Vagina (tissue), 2 donors: ENCODE measurements at places on chromosomes 6 and 20.

DNA sequence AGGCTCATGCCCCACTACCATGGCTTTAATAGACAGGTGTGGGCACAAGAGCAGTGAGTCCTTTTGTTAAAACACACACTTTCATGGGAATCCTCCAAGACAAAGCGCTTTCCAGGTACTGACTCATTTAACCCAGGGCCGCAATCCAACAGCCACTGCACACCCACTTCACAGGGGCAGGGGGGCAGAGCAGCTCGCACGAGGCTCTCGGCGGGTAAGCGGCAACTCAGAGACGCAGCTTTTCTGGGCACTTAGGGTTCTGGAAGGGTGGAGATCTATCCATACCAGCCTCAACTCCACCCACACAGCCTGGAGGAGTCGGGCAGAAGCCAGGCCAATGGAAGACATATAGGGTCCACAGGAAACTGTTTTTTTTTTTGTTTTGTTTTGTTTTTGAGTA, 28.6 kb downstream of the PSMG4 start:
- no peak for DNase-seq

- DNase-seq, result no peak
Measured at GRCh38 chr20:14415467-14415866, 78.1 kb upstream of the FLRT3 start.

- DNase-seq, result no peak
Measured at GRCh38 chr6:163192591-163192990, 221.9 kb upstream of the QKI start.

DNA sequence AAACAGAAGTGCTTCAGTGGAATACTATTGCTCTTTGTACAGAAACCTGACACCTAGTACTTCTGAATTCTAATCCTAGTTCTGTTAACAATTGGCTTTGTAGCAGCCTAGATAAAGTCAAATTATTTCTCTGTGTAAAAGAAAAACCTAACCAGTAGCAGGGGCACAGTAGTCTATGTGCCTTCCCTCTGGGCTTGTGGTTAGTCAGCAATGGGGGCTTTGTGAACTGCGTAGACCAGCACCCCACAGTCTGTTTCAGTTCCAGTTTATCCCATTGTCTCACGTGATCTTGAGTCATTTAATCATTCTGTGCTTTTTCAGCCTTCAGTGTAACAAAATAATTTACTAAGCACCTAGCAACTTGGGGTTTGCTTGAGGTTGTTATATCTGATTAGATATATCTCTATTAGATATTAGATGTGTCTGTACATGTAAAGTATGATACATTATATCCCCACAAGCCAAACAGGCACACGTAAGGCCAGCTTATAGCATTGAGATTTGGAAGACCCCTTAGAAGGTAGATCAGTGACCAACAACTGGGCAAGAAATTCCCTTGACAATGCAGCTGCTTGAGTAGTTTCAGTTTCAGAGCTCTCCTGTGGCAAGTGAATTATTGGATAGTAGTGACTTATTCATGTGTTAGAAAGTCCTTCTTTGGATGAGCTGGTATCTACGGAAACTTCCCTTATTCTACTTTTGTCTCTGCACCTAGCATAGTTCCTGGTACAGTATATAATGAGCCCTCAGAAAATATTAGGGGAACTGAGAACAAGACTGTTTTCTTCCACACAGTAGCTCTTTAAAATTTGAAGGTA, 27.9 kb upstream of the CCR6 start:
- no peak for DNase-seq

- DNase-seq, result no peak
Measured at GRCh38 chr6:48233063-48233462, 122.1 kb upstream of the PTCHD4 start.

- no peak for DNase-seq
Measured at GRCh38 chr6:165308926-165309731, at the start of gene C6orf118. C6orf118 (minus strand) TSS chr6:165309605; CDS start chr6:165309586, 19 bp downstream.

GRCh38 chr6:142380626-142381025, 78.8 kb downstream of the ADGRG6 start:
- DNase-seq, result no peak

DNA sequence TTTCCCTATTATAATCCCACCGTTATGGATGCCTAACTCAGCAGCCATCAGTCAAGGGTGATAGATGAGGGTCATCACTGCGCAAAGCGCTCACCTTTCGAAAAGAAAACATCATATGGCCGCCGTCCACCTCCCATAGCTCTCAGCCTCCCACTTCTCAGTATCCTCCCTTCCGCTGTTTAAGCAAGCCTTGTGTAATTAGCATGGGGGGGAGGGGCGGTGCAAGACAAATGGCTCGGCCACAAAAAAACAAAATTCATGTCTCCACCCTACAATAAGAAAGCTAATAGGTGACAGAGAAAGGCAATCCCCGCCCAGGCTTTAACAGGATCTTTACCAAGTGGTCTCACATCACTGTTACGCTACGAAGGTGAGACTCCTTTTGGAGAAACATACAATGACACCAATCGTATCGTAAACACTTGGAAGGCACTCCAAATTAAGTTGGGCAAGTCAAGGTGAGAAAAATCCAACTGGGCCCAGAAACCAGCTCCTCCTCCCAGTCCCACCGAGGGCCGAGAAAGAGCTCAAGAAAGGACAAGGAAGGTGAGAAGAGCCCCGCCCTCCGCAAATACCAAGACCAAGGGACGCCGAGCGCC, 645 bp downstream of the DDX39B start:
- DNase-seq, result no peak

DNA sequence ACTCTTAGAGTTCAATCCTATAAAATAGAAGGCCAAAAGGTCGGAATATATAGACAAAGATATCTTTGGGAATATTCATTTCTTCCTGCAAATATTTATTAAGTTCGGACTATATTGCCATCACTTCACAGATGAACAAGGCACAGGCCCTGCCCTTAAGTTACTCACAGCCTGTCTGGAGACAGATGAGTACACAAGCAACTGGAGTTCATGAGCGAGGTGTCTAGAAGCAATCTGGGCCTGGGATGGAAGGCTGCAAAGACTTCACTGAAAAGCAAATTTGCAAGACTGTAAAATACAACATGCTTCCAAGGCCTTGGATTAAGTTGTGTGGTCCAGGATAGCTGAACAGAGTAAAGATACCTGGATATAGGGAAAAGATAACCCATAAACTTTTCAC, 56.7 kb upstream of the CEP85L start:
- DNase-seq, result no peak

DNA sequence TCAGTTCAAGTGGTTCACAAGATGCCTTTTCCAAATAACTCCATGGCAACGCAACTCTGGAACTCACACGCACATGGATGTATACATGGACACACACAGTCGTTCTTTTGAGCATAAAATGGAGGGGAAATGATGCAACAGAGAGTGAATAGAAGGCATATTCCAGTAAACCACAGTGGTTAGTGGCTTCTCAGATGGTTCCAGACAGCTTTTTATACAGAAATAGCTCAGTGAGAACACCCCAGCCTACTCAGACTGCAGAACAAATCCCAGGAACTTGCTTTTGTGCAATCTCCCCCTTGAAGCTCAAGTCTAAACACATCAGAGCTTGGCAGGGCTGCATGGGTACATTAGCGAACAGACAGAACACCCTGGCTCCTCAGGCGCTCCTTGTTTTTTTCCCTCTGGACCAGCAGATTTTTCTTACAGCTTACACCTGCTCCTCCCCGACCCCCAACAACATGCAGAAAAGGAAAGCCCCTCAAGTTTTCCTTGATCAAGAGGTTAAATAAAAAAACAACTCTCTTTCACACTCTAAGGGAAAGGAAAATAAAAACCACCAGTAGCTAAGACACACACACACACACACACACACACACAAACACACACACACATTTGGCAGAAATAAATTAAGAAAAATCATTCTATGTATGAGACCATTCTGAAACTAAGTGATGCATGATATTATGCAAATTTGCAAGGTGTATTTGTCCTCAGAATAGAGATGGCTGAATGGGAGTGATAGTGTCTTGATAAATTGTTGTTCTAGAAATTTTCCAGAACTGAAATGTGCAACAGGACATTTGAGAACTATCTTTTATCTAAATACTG, 51.2 kb upstream of the RANBP9 start:
- DNase-seq, result no peak

DNA sequence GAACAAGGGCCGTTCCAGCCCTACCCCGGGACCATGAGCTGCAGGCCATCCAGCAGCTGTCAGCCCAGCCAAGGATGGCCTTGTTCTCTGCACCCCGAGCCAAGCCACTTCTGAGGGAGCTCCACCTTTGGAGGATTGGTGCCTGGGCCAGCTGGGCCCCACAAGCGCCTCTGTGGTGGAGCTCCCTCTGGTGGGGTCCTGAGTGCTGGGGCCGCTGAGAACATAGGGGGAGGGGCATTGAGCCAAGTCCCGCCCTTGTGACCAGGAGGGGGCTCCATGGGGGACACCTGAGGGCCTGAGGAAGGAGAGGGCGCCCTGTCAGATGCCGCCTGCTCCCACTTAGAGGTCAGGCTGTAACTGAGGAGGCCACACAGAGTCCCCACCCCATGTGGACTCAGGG, 43.2 kb downstream of the YTHDF1 start:
- no peak for DNase-seq

DNA sequence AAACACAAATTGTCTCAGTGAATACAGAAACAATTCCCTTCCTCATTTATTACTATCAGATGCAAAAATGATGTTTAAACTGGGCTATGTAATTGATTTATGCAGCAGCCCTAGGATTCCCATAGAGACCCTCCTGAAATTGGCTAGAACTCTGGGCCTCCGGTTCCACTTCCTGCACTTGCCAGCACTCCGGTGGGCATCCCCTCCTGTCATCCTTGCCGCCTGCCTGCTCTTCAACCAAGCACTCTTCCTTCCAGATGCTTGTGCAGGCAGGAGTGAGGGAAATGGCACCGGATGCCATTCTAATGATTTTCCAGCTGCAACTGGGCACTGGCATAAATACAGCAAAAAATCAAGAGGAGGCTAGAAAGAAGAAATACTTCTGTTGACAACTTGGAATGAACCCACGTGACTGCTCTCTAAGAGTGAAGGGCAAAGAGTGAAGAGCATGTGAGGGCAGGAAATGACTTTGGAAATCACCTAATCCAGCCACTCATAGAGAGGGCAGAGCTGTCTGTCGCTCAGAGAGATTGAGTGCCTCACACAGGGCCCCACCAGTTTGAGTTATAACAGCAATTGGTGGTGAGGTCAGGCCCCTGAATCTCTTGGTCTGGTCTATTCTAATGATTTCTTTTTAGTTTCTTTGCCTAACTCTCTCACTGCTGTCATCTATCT, 3.7 kb upstream of the NEDD9 start:
- no peak for DNase-seq

DNA sequence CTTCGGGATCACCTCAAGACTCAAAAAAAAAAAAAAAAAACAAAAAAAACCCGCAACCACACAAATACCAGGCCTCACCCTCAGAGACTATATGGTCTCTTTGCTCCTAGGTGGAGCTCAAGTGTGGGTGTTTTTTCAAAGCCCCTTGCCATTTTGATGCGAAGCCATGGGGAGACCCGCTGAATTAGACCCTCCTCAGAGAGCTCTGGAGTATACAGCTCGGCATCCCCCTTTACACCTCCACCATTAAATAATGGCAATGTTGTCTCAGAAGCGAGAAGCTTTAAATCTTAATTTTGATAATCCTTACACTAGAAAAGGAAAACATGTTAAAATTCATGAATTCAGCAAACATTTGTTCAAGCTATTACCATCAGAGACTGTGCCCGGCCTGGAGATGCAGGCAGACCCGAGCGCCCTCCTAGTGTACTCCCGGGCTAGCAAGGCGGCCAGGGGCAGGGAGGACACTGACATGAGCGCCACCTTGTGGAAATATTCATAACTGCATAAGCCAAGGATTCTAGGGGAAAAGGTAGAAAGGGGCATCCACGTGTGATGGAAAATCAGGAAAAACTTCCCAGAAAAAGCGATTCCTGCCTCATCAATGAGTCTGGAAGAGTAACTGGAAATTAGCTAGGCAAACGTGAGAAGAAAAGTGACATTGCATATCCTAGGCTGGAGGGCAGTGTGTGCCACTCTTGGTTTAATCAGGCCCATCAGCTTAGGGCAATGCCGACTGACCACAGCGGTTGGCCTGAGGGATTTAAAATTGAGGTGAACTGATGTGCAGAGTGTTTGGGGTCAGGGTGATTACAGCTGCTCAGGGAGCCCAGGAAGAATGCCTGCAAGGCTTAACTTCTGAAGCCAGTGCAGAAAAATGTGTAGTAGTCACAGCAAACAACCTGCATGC, 72.5 kb downstream of the B3GAT2 start:
- DNase-seq, result no peak

DNA sequence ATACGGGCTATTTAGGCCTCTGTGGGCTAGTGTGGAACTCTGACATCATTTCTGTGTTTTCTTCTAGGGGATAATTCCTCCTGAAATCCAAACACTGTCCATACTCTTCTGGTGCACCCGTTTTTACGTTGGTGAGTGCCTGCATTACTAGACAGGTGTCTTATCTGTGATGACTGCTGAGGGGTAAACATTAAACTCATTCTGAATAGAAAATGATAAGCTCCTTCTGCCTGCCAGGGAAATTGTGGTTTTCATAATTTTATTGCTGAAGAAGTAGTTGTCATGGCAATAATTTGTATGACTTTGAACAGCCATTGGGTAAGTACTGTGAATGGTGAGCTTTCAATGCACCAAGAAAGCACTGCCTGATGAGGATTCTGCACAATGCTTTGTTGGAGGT, 705.6 kb downstream of the UTRN start:
- DNase-seq, result no peak

GRCh38 chr6:133820208-133820607, 68.7 kb upstream of the TCF21 start:
- no peak for DNase-seq

GRCh38 chr20:41480054-41480770, 113.6 kb upstream of the EMILIN3 start:
- no peak for DNase-seq
